ENCODE measurements at places on chromosomes 5 and 9.

GRCh38 chr5:3837506-3837905, 241.9 kb downstream of the IRX1 start:
- no peak for DNase-seq

DNA sequence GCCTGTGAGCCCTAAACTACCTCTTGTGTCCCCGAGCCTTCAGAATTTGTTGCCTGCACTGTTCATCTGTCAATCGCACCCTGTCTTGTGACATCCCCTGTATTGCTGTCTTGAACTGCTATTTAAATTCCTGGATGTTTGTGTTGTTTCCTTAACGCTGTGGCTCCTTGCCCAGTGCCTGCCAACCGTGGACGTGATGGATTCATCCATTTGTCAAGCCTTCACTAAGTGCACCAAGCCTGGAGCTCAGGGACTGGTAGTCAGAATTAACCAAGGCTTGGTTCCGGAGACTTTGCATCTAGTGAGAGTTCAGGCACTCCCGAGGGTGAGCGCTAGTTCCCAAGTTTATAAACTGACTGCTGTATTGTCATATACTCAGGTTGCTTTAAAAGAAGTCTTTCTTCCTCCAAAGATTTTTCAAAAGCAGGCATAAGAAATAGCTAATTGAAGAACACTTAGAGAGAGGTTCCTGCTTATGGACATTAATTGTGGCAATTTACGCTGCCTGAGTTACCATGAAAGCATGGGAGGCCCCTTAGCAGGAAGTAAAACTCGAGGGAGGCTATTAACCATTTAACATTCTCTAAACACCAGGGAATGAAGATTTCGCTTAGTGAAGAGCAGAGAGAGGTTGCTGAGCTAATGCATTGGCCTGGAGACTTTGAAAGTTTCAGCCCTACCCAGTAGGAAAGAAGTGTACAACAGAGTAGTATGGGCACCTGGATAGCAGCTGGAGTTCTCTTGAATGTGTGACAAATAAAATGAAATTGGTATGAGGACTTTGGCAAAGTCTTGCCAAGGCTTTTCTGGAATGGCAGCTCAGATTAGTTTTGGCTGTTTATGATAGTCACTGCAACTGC, 29.0 kb downstream of the RGS3 start:
- no peak for DNase-seq

DNA sequence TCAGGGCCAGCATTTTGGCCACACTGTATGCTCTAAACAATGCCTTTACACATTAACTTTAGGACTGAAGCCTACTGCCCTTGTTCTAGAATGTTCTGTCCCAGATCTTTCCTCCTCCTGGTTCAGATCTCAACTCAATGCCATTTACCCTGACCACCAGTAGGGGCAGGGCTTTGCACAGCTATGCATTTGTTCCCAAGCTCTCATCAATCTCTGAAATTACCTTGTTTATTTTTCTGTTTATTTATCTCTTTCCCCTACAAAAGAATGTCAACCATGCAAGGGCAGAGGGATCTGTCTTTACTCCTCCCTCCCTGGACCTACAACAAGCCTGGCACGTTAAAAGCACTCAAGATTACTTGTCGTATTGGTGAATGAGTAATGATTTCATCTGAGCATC, 612.9 kb downstream of the BNC2 start:
- no peak for DNase-seq

GRCh38 chr9:78294290-78295176, 2.4 kb upstream of the PSAT1 start:
- DNase-seq: no peak

DNA sequence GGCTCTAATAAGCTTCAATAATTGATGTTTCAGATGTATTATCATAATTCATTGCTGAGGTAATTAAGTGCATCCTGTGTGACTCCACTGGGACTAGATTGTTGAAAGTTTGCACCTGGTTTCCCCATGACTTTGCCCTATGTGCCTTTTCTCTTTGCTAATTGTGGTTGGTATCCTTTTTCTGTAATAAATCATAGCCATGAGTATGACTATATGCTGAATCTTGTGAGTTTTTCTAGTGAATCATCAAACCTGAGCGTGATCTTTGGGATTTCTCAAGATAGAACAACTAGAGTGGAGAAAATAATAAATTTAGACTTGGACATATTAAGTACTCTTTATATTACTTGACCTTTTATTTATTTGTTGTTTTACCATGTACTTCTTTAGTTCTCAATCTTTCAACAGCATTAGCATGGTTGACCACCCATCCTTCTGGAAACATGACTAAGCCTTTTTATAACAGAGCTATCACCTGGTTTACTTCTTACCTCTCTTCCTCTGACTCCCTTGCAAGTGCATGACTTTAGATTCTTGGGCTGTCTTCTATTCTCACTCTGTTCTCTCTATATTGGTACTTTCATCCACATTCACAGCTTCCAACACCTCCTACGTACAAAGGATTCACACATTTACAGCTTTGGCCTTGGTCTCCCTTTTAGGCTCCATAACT, 239.6 kb upstream of the TAS2R1 start:
- no peak for DNase-seq
